ENCODE measurements at places on chromosomes 1 and 21.
A peak's percentile ranks its signal among the peaks of the same experiment; 100 is the strongest.

DNA sequence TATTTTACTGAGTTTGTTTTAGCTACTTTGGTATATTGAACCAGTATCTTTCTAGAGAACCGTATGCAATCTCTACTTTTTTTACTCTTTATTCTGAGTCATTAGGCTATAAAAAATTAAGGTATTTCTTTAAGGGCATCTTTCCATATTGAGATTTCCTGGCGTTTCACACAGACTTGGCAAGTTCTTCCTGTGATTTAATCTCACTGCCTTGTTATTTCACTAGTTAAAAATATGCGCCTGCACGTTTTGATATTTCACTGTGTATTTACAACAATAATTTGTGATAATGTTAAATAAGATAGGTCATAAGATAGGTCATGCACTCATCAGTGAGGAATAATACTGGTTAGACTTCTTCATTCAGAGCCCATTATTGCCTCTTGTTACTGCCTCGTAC is 16.2 kb upstream of the CR1L start:
- DNase-seq: no peak

- no peak for DNase-seq
Observed at GRCh38 chr21:44458971-44459711, 3.8 kb downstream of the LRRC3 start.

- DNase-seq: no peak
Observed at GRCh38 chr1:147772570-147772969, 12.2 kb upstream of the GJA5 start.

DNA sequence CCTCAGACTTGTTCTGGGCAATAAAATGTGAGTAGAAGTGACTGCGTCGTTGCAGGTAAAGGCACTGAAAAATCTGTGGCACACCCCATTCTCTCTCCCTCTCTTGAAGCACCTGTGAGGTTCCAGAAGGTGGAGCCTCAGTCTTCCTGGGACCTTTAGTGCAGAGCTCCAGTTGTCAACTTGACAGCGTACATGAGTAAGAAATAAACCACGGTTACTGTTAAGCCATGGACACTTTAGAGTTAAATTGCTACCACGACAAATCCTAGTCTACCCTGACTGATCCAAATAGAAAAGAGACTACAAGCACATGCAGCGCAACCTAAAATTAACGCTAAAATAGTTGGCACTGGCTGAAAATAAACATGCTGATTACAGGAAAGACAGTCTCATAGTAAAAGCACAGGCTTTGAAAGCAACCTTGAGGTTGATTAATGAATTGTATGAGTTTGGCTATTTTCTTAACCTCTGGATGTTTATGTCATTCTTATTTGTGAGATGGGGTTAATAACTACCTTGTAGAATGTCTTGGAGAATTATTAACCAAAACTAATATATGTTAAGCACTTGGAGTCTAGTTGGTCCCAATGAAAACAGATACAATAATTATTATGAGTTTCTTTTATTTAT is 93.0 kb upstream of the PLPPR4 start:
- no peak for DNase-seq

DNA sequence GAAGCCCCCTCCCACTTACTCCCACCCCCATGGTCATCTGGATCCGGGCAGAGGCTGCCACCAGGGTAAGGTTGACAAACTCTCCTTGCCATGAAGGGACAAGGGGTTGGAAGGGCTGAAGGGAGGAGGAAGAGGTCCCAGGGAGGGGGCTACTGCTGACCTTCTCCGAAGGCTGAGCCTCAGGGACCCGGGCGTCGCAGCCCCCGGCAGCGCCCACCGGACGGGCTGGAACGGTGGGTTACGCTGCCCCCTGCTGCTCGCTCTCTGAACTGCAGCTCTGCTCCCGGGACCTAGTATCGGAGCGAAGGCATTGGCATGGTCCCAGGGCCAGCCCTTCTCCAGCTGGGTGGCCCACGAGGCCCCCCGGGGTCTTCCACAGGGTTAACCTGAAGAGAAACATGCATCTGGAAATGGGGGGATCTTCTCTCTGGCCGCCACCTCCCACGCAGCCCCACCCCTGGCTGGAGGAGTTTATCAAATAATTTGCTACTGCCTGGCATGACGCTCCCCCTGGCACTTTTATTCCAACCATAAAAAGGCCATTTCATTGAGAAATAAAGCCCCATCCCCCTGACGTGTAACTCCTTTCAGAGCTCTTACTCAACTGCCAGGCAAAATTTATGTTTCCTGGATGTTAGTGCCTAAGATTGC is 70.4 kb upstream of the TARDBP start:
- DNase-seq: peak; percentile 35

- DNase-seq: no peak
Observed at GRCh38 chr1:111983500-111983899, 6.0 kb downstream of the KCND3 start.

- no peak for DNase-seq
Observed at GRCh38 chr1:156417401-156418020, 48.5 kb downstream of the RHBG start.

GRCh38 chr1:98388441-98388840 is 273.1 kb upstream of the SNX7 start:
- peak; percentile 90 for DNase-seq

DNA sequence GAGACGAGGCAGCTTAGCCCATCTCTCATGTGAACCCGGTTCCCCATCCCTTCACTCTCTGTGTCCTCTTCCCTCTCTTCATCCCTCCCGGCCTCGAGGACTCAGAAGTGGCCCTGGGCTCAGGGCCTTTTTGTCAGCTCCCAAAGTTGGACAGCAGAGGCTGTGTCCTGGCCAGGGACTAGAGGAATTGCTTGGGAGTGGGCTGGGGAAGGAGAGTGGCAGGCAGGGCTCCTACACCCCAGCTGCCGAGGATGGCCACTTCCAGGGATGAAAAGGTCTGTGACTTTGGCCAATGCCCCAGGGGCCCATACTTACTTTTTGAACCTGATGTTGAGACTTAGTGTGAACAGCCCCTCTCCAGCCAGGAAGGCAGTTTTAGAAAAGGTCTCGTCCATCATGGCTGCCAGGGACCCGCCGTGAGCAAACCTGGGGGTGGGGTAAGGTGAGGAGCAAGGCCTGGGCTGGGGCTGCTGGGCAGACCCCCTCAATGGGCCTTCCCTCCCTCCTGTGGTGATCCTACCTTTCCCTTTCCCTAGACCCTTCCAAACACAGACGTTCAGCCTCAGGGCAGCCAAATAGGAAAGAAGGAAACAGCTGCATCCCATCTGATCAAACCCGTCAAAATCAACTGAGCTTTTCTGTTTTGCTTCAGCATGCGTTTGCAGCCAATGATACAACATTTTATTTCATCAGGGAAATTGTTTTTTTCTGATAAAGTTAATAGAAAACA is 5.5 kb downstream of the THEM5 start:
- no peak for DNase-seq

- peak; percentile 22 for DNase-seq
Observed at GRCh38 chr1:9315411-9316079, 22.9 kb downstream of the SPSB1 start.

- DNase-seq: no peak
Observed at GRCh38 chr1:14672005-14672404, 73.5 kb downstream of the KAZN start.

GRCh38 chr1:28519946-28520725 is 14.3 kb downstream of the RCC1 start:
- DNase-seq: no peak

DNA sequence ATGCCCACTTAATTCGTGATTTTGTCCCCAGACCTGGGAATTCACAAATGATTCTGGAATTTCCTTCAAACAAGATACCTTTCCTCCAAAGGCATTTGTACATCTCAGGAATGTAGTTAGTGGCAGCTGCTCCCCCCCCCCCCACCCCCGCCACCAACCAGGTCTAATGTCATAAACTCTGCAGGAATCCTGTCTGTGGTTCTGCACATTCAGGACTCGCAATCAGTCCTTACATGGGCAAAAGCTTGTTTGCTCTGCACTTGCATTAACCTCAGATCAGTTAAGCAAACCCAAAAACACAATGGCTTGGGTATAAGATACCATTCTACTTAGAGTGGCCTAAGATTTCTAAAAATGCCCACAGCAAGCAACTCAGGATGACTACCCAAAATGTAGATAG is 143.8 kb downstream of the TGFB2 start:
- DNase-seq: peak; percentile 87

DNA sequence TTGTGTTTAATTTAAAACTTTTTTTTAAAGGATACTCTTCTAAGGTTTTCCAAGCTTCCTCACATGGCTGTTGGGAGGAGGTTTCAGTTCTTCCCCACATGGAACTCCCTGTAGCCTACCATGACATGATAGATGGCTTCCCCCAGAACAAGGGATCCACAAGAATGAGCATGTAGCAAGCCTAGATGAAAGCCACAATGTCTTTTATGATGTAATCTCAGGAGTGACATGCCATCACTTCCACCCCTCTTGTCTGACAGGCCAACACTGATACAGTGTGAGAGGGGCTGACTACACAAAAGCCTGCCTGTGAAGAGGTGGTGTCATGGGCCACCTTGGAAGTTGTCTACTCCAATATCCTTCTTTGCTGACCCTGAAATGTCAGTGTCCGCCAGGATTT is 32.0 kb downstream of the CD34 start:
- no peak for DNase-seq

GRCh38 chr1:168689726-168690602 is 39.0 kb downstream of the DPT start:
- peak; percentile 71 for DNase-seq

- no peak for DNase-seq
Observed at GRCh38 chr21:32539378-32539777, 45.9 kb downstream of the TCP10L start.

DNA sequence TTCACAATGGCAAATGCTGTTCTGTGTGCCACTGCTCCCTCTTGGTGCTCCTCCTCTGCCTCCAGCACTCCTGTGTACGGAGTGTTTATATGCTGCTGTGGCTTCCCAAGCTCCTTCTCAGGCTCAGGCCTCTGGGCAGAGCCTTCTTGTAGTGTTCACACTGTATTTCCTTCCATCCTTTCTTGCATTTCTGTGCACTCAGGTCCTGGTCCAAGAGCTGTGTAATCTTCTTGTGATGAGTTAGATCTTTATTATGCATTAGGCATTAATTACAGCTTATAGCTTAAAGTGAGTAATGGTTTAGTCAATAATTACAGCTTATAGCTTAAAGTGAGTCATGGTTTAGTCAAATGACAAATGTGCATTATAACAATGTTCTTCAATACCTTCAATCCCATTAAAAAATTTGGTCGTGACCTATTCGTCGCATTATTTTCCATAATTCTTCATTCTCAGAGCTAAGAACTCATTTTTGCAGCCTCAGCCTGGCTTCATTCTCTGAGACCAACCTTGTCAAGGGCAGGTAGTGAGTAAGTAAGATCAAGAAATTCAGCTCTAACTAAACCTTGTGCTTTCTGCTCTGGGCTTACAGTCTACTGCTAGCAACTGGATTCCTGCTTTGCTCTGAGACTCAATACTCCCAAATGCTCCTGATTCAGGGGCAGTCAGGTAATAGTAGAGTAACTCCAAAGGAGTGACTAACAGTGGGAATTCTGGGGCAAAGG is 154.5 kb upstream of the SPAG17 start:
- DNase-seq: peak; percentile 76

- no peak for DNase-seq
Observed at GRCh38 chr1:101311146-101311920, 74.5 kb downstream of the S1PR1 start.

Data from fibroblast of skin of right biceps (primary cell).